Placental epithelial cell (primary cell): ENCODE measurements at places on chromosomes 1 and 21. TPM values are rescaled to one million over a fixed set of nuclear protein-coding genes. Genes with fewer than 3 reads are reported as not detected.

CD1D gene
- total RNA-seq = not detected in 2 replicates

MTARC1 gene
- 0.65 and 1.2 TPM in 2 replicates for total RNA-seq

MCOLN3 gene
- 0.39 TPM in 1 of 2 replicates, not detected in the other for total RNA-seq

RSPH1 gene
- 0.39 TPM in 1 of 2 replicates, not detected in the other for total RNA-seq

LCE3E gene
- not detected in 2 replicates for total RNA-seq
